ENCODE measurements at places on chromosomes 11 and 22.
A peak's percentile ranks its signal among the peaks of the same experiment; 100 is the strongest.

DNA sequence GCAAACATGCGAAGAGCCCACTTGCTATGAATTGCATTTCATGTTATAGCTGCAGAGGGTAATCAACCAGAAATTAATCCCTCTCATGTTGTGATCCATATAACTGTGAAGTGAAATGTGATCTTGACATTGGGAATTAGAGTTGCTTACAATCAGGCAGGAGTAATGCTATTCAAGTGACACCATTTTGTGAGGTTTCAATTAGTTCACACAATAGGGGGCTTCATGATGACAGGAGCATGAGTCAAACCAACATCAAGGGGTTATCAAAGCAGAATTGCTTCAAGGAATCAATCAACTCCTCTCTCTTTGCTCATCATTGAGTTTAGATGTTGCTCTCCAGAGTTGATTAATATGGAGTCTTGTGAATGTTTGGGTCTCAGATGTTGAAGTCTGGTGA lies 1585.2 kb upstream of the TENM4 start:
- DNase-seq, result no peak

DNA sequence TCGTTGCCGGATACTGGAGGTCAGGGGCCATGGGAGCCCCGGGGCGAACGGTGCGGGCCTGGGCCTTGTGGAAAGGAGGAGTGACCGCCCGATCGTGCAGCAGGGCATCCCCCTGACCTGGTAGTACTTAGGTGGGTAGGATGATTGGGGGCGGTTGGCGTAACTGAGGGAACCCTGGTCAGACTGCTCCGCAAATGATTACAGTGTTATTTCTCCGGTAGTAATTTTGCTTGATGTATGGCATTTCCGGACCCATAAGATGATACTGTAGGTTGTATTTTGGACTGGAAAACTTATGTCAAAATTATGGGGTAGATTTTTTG lies 762 bp downstream of the MTMR3 start:
- no peak for DNase-seq

- DNase-seq, result no peak
These were observed 369.6 kb downstream of the TENM4 start for GRCh38 chr11:79071190-79071589.

DNA sequence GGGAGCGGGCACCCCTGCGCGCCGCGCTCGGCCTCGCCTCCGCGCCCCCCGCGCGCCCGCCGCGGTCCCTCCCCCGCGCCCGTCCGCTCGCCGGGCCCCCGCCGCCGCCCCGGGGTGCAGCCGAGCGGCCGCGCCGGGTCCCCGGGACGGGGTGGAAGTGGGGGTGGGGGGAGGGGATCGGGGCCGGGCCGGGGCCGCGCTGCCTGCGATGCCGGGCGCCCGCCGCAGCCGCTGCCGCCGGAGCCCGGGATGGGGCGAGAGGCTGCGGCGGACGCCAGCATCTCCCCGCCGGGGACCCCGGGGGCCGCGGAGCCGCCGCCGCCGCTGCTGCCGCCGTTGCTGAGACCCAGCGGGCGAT lies 365 bp downstream of the MGAT3 start:
- DNase-seq, result no peak

DNA sequence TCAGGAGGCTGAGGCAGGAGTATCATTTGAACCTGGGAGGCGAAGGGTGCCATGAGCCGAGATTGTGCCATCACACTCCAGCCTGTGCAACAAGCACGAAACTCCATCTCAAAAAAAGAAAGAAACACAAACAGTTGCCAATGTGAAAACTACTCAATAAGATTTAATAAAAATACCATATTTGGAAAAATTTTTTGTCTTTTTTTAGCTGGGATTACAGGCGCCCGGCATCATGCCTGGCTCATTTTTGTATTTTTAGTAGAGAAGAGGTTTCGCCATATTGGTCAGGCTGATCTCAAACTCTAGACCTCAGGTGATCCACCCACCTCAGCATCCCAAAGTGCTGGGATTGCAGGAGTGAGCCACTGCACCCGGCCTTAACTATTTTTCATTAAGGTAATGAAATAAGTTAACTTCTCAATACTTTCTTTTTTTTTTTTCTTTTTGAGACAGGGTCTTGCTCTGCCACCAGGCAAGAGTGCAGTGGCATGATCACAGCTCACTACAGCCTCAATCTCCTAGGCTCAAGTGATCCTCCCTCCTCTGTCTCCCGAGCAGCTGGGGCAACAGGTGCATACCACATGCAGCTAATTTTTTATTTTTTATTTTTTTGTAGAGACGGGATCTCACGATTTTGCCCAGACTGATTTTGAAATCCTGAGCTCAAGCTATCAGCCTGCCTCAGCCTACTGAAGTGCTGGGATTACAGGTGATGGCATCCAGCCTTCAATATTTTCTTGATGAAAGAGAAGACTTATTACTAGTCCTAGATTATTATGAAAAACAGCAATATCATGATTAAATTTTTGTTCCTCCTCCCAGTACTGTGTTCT lies 4746.2 kb upstream of the OR11H1 start:
- DNase-seq, result no peak

DNA sequence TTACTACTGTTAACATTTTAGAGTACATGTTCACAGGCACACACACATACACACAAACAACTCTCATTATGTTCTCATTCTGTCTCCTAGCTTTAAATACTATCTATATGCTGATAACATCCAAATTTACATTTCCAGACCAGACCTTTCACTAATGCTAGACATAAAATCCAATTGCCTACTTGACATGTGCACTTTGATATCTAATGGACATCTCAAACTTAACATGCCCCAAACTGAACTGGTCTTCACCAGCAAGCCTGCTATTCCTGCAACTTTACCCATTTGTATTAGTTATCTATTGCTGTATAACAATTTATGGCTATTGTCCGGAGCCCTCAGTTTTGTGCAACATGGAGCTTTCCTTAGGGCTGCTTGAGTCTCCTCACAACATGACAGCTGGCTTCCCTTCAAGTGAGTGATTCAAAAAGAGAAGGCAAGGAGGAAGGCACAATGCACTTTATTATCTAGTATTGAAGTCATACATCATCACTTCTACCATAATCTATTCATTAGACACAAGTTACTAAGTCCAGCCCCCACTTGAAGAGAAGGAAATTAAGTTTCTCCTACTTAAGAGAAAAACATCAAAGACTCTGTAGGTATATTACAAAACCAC lies 3.0 kb downstream of the SLC36A4 start:
- DNase-seq, result no peak

DNA sequence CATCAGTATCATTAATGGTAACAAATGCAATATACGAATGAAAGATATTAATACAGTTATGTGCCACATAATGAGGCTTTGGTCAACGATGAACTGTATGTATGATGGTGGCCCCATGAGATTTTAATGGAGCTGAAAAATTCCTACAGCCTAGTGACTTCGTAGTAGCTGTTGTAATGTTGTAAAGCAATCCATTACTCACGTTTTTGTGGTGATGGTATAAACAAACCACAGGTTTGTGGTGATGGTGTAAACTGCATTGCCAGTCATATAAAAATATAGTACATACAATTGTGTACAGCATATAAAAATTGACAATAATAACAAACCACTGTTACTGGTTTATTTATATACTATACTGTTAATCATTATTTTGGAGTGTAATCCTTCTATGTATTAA lies 27.4 kb upstream of the GRIA4 start:
- DNase-seq, result no peak

DNA sequence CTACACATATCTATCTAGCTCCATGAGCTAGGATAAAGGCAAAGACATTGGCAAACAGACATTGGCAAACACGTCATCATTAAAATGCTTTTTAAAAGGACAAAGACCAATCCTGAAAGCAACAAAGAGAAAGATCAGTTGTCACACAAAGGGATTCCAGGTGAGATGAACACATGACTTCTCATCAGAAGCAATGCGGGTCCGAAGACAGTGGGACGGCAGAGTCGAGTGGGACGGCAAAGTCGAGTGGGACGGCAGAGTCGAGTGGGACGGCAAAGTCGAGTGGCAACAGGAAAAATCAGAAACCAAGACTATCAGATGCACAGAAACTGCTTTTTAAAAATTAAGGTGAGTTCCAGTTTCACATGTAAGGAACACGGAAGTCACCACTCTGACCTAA lies 609.5 kb downstream of the BRD1 start:
- no peak for DNase-seq

- DNase-seq, result peak; percentile 0
These were observed 451.3 kb upstream of the B3GAT1 start for GRCh38 chr11:134863294-134863693.

- no peak for DNase-seq
These were observed 155.7 kb downstream of the CEP164 start for GRCh38 chr11:117483372-117483771.

GRCh38 chr11:97157221-97157740 lies 767.5 kb downstream of the JRKL start:
- no peak for DNase-seq

GRCh38 chr11:2549080-2549479 lies 104.3 kb downstream of the KCNQ1 start:
- no peak for DNase-seq

DNA sequence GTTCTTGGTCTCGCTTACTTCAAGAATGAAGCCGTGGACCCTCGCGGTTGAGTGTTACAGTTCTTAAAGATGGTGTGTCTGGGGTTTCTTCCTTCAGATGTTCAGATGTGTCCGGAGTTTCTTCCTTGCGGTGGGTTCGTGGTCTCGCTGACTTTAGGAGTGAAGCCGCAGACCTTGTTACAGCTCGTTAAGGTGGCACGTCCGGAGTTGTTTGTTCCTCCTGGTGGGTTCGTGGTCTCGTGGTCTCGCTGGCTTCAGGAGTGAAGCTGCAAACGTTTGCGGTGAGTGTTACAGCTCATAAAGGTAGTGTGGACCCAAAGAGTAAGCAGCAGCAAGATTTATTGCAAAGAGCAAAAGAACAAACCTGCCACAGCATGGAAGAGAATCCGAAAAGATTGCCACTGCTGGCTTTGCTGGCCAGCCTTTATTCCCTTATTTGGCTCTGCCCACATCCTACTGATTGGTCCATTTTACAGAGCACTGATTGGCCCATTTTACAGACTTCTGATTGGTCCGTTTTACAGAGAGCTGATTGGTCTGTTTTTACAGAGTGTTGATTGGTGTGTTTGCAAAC lies 27.1 kb upstream of the NXPE2 start:
- DNase-seq, result no peak

GRCh38 chr11:67544616-67545242 lies 21.5 kb upstream of the CABP2 start:
- no peak for DNase-seq

- DNase-seq, result peak; percentile 68
These were observed 7.7 kb downstream of the CAT start for GRCh38 chr11:34446386-34446785.

DNA sequence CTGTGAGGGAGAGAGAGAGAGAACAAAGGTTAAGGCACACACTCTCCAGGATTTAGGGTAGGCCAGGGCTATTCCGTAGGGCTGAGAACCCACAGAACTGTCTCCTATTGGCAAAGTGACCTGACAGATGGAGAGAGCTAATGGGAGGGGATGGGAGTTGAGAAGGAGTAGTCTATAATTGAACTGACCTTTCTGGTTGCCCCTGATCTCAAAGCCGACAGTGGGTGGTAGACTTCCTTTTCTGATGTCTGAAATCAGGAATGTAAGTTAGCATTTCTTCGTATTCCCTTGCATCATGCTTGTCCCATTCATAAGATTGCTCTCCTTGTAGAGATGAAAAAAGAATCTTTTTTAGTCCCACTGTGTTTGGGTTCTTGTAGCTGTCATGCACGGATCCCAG lies 210.1 kb downstream of the NTM start:
- peak; percentile 63 for DNase-seq

GRCh38 chr22:17964643-17965042 lies 59.7 kb downstream of the MICAL3 start:
- DNase-seq, result no peak

DNA sequence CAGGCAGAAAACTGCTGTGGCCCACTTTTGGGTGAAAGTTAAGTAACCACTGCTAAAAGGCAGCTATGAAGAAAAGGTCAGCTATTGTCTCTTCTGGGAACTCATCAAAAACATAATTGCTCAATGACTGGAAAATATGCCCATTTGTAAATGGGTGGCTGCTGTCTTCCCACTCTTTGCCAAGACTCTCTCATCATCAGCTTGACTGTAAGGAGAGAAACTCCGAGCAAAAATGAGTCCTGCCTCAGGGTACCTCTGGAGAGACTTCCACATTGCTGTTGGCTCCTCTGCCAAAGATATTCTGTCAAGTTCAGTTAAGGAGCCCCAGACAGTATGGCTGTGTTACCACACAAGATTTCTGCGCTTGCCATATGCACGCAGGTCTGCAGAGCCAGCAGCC lies 138.7 kb downstream of the BBOX1 start:
- no peak for DNase-seq

DNA sequence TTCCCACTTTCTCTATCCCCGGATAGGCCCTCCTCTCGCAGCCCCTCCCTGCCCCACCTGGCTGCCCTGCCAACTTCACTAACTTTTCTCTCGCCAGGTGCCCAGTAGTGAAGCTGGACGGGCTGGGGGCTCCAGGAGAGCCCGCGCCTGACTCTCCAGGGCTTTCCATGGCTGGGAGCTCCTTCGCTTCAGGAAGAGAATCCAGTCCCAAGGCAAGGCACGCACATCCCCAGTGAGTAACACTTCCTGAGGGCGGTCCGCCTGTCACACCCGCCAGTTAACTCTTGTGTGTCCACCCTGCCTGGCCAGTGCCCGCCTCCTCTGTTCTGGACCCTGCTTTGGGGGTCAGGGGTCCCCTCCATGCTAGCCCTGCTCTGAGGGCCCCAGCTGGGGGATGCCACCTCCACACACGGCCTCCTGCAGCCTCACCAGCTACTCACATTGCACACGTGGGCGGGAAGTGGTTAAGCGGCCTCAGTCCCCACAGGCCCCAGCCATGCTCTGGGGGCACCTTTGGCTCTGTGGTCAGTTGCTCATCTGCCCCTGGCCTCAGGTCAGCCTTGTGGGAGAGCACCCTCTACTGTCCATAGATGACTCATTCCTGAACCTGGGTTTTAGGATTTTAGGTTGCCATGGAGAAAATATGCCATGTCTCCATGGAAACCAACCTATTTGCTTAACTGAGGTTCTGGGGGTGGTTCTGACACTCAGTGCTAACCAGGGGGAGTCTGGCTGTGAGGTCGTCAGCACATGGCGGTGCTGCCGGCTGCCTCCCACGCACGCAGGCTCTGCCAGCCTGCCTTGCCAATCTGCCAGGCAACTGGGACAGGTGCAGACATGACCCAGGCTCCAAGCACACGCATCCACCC lies at the start of gene RIN1:
Gene RIN1 (minus strand): TSS at position 201 of the 869 bp plus-strand sequence. CDS start 32 bp downstream, at position 169.
- peak; percentile 98 for DNase-seq

DNA sequence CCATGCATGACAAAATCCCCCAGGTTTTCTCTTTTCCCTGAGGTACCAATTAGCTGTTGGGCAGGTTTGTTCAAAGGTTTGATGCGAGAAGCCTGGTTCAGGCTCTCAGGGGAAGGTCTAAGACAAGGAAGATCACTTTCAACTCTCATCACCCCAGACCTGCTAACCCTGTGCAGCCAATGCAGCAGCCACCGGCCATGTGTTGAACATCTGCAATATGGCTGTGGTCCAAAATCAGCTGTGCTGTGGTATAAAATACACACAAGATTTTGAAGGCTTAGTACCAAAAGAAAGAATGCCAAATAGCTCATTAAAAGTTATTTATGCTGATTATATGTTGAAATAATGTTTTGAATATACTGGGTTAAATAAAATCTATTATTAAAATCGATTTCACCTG lies 58.5 kb downstream of the SMCO4 start:
- peak; percentile 12 for DNase-seq

- no peak for DNase-seq
These were observed 644.4 kb downstream of the TBC1D22A start for GRCh38 chr22:47406896-47407295.
